ENCODE measurements at places on chromosomes 11 and 22. TPM values are rescaled to one million over a fixed set of nuclear protein-coding genes. Genes with fewer than 3 reads are reported as not detected.

Gene CLTCL1
- 5.8 TPM for total RNA-seq

Gene FXYD6
- total RNA-seq = 41.8 TPM

GRCh38 chr22:26901198-26901816 lies 243.9 kb downstream of the MIAT start:
- DNase-seq = no peak

Gene OR10G7
- total RNA-seq = not detected

DNA sequence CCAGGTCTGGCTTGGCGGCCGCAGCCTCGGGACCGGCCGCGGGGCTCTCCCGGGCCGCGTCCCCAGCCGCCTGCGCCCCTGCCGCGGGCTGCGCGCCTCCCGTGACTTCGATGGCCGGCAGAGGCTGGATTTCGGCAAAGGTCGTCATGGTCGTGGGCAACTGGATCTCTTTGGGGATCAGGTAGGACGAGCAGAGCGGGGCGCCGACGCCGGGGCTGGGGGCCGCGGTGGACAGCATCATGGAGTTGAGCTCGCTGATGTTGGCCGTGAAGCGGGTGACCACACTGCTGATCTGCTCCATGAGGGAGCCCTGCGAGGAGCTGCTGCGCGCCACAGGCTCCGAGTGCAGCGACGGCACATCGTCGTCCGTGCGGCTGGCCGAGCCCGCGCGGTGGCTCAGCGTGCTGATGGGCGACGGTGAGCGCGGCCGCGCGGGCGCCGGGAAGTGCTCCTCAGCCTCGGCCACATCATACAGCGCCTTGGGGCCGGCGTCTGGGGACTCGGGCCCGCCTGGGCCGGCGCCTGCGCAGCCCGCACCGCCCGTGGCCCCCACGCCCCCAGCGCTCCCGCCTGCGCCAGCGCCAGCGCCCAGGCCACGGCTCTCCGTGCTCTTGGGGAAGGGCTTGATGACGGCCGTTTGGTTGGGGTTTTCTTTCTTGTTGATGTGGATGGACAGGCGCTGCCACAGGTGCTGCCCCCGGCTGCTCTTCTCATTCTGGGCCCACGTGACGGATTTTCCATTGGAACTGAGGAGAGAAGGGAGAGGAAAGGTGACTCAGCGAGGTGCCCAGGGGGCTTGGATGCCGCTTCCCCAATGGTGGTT lies 171.4 kb upstream of the CTSC start:
- DNase-seq = no peak

All from ureter (tissue), 1 donor.